NCI-H146 (cell line): ENCODE measurements at places on chromosomes 2 and 18.
A peak's percentile ranks its signal among the peaks of the same experiment; 100 is the strongest.

- DNase-seq = no peak
Observed at GRCh38 chr2:148524519-148524919, 120.0 kb upstream of the EPC2 start.

DNA sequence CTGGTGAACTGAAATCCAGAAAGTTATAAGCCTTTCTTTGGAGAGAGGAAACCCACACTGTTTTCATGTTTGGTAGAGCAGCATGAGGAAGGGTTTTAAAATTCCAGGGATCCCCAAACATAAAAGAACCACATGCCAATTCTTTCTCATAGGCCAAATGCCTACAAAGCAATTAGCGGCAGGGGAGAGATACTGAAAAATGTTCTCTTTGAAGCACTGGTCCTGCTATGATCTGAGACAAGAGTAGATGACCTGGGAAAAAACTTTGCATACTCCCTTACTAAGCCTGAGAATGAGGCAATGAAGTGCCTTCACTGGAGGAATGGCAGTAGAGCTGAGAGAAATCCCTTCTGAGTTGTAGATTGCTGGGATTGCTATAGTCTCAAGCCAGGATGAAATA, 1261.7 kb downstream of the DSC3 start:
- DNase-seq = no peak

DNA sequence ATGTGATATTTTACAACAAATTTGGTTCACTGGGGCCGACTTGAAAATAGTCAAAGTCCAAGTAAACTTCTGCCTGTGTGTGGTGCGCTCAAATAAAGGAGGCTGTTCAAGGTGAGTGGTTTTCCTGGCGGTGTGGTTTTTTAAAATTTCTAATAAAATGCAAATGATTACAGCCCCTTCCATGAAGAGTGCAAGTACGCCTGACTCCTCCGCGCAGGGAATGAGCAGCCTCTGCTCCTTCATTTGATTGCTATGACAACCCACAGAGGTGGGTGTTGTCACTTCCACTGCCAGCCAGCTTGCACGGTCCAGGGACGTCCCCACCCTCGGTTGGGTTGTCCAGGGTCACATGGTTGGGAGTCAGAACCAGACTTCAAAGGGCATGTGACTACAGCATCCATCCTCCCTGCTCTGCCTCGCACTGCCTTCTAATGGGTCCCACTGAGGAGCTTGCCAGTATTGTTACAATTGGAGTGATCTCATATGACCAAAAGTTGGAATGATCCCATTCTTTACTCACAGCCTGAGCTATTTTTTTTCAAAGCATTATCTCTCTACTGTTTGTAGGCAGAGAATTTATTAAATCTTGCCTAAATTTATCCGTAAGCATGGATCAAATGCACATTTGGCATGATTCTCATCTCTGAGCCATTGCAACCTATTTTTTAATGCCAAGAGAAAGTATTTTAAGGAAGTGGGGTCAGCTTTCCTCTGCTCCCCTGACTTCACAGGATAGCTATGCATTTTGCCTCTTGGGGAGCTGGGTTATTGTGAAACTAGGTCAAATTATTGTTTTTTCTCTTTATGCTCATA, 121.3 kb downstream of the AGAP1 start:
- peak; percentile 29 for DNase-seq

DNA sequence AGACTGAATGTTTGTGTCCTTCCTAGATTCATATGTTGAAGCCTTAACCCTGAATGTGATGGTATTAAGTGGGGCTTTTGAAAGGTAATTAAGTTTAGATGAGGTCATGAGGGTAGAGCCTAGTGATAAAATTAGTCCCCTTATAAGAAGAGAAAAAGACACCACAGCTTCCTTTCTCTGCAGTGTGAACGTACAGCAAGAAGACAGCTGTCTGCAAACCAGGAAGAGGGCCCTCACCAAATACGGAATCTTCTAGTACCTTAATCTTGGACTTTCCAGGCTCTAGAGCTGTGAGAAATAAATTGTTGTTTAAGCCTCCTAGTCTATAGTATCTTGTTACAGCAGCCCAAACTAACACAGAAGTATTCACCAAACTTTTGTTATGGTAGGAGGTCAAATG, 57.1 kb upstream of the CYTIP start:
- DNase-seq = no peak

DNA sequence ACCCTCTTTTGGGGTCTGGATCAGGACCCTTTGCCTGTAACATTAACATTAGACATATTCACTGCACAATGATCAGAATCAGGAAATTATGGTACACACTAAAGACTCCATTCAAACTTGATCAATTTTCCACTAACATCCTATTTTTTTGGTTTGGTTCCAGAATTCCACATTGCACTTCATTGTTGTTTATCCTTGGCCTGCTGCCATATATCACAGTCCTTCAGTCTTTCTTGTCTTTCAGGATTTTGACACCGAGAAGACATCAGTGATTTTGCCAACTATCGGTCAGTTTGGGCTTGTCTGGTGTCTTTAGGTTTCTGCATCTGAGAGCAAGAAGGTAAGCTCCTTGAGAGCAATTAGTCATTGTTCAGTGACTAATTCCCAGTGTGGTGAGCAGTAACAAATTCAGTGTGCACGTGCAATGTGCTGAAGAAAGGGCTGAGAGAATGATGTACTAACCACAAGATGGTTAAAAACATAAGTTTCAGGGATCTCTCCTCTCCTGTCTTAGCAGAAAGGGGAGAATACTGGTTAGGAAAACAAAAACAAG, 23.5 kb downstream of the MARCHF4 start:
- no peak for DNase-seq

- no peak for DNase-seq
Observed at GRCh38 chr2:43899589-43899988, 60.8 kb downstream of the ABCG8 start.
